ENCODE measurements at places on chromosomes 3 and 15.

DNA sequence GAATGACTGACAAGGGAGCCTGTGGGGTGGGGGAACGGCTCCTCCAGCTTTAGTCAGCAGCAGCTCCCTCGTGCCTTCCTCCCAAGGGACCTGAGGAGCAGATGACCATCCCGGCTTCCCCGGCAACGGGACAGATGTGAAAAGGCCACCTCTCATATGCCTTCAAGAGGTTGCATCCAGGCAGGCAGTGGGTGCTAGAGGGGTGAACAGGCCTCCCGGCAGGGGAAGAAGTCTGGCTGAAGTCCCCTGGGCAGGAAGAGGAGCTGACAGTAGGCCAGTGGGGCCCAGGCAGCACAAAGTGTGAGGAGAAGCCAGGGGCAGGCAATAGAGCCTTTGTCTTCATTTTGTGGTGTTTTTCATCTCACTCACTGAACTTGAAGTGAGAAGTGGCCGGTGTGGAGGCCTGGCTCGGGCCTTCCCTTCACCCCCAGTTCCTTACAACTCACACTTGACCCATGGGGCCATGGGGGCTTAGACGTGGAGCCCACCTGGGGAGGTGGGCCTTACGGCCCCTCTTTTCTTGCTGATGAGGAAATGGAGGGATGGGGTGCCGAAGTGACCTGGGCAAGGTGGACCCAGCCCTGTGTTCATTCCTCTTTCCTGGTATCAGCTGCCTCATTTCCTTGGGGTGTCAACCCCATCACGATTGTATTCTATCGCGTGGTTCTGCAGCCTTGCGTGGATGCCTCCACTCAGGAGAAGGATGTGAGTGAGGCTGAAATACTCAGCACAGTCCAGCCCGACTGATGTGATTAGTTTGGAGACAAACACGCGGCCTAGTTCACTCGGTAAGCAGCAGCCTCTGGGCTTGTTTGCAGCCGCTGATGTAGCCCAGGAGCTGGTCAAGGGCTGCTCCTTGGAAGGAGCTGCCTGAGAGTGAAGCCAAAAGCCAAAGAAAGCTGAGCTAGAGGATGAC, 115.5 kb upstream of the ALDH1A3 start:
- DNase-seq = no peak

DNA sequence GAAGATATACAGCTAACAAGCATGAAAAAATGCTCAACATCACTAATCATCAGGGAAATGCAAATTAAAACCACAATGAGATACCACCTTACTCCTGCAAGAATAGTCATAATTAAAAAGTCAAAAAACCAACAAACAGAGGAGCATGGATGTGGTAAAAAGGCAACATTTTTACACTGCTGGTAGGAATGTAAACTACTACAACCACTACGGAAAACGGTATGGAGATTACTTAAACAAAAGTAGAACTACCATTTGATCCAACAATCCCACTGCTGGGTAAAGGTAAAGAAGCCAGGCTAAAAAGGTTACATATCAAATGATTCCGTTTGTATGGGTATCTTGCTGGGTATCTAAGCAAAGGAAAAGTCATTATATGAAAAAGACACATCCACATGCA, 53.8 kb downstream of the STAG1 start:
- no peak for DNase-seq

- DNase-seq = no peak
These were observed 26.1 kb downstream of the SKIL start for GRCh38 chr3:170383567-170383966.

GRCh38 chr3:154018100-154018696, 103.0 kb upstream of the ARHGEF26 start:
- no peak for DNase-seq

GRCh38 chr3:113304856-113305540, 93.6 kb downstream of the BOC start:
- DNase-seq = no peak

DNA sequence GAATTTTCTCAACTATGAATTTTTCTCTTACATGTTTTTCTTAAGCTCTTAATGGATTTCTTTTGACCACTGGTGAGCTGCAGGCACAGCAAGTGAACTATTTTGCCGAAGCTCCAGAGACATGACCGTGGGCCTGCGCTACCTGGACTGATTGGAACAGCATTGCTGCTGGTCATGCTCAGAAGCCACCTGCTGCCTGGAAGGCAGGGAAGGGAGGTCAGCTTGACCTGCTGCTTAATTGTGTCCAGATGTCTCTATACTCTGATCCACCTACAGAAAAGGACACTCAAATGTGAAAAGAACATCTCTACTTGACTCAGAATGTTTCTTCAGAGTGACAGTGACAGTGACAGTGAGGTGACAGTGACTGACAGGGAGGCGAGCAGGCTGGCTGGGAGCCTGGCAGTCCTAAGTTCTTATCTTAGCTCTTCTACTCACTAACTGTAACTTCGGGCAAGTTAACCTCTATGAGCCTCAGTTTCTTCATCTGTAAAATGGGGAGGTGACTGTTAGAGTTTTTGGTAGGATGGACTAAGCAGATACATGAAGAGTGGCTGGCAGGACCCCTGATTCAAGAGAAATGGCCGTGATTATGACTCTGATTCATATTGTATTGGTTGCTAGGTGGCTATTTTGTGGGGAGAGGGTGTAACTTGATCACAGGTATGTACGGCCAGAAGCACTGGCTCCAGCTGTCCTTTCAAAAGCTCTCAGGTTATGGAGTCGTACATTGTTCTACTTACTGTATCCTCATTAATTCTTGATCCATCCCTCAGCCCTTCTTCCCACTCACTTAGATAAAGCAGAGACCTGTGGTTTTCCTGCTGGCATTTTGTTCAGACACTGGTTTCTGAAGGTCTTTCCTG, 54.8 kb upstream of the DLG1 start:
- DNase-seq = no peak

- DNase-seq = no peak
These were observed 3.4 kb upstream of the PARP14 start for GRCh38 chr3:122677216-122677615.

GRCh38 chr15:58880320-58880719, 53.2 kb downstream of the SLTM start:
- no peak for DNase-seq

DNA sequence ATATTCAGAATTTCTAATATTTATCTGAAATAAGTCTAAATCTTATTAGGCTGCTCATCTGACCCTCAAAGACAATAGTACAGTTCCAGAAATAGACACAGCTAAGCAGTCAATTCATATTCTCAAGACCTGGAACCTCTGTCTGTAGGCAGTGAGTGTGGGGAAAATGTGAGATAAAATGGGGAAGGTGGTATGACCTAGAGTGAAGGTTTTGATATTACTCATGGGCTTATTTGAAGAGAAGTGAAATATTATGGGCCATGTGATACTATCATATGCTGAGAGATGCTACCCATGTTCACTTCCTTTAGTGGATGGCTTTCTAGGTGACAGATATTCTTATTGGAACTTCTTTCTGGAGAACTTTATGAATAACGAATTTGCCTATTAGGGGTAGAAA, 33.5 kb downstream of the TGFBR2 start:
- DNase-seq = no peak

DNA sequence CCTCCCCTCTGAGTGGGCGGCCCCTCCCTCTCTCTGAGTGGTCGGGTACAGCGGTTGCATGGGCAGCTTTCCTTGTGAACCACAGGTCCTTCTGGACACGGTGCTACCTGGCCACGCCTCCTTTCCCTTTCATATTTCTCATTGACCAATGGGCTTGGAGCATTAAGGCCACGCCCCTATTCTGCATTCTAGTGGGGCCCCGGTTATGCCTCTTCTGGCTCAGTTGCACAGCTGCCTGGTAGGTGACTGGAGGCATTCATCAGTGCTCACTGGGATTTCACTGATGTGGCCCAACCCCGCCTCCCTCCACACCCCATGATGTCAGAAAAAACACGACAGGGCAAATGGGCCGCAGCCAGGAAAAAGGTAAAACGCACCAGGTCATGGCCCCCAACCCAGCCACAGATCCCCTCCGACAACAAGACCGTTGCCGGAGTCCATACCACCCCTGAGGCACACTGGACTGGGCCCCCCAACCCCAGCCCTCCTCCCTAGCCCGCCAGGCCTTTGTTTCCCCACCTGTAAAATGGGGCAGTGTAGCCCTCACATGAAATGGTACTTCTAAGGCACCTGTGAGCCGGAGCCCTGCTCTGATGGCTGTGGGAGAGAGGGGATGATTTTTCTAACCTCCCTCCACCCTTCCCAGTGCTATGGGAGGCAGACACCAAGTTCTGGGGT, 26.3 kb downstream of the NGRN start:
- DNase-seq = no peak

- DNase-seq = no peak
These were observed 11.1 kb upstream of the THUMPD3 start for GRCh38 chr3:9351709-9352126.

DNA sequence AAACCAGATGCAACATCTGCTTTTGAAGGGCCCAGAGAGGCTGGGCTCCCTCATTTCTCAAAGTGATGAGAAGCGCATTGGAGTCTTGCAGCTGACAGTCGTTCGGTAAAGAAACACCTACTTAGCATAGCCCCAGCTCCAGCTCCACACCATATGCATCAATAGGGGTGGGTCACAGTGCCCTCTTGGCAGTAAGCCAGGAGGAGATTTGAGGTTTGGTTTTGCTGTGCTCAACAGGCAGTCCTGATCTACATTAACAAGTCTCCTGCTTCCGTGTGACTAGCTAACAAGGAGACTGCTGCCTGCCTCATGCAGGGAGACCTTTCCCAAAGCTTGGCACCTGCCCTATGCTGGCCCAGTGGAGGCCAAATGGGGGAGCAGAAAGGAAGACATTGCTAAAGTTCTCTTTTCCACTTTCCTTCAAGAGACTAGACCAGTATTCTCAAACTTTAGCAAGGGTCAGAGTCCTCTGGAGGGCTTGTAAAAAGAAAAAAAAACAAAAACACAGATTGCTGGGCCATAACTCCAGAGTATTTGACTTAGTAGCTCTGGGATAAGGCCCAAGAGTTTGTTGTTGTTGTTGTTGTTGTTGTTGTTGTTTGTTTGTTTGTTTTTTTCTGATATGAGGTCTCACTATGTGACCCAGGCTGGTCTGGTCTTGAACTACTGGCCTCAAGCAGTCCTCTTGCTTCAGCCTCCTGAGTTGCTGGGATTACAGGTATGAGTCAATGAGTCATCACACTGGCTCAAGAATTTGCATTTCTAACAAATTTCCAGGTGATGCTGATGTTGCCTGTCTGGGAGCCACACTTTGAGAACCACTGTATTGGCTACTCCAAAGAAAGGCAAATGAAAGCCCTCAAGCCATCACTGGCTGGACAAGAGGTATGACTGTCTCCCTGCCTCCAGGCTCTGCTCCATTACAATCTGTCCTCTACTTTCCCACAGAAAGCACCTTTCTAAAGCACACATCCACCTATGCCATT, 294.9 kb downstream of the RORA start:
- DNase-seq = no peak

Data from stimulated activated naive CD4-positive, alpha-beta T cell (primary cell).